ENCODE measurements at places on chromosomes 7 and 10.
A peak's percentile ranks its signal among the peaks of the same experiment; 100 is the strongest.

DNA sequence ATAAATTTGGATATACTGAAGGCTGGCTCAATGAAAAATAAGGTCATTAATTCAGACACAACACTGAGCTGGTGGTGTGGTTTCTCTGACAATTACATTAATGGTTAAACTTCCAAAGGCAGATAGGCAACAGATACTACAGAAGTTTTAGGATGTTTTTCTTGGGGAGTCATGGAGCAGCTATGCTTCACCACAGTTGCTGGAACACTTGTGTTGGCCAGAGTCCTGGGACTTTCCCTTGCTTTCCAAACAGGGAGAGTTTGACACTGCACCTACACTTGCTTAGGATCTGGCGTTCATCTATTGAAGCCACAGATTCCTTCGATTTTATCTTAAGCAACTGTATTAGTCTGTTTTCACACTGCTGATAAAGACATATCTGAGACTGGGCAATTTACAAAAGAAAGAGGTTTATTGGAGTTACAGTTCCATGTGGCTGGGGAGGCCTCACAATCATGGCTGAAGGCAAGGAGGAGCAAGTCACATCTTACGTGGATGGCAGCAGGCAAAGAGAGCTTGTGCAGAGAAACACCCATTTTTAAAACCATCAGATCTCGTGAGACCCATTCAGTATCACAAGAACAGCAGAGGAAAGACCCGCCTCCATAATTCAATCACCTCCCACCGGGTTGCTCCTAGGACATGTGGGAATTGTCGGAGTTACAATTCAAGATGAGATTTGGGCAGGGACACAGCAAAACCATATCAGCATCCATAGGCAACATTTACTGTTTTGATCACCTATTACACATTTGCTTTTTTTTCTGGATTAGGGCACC is 27.8 kb upstream of the TMEM178B start:
- no peak for DNase-seq

- no peak for DNase-seq
Measured at GRCh38 chr10:116408719-116409118, 18.9 kb upstream of the PNLIPRP3 start.

- peak; percentile 8 for DNase-seq
Measured at GRCh38 chr10:20768843-20769242, 128.3 kb downstream of the NEBL start.

GRCh38 chr7:151851145-151851751 is 25.7 kb downstream of the PRKAG2 start:
- DNase-seq = no peak

GRCh38 chr10:114181971-114182370 is 2.8 kb downstream of the TDRD1 start:
- no peak for DNase-seq

GRCh38 chr10:30489346-30489745 is 55.4 kb downstream of the MAP3K8 start:
- DNase-seq = no peak

GRCh38 chr7:23161482-23161881 is 20.4 kb upstream of the NUP42 start:
- no peak for DNase-seq

DNA sequence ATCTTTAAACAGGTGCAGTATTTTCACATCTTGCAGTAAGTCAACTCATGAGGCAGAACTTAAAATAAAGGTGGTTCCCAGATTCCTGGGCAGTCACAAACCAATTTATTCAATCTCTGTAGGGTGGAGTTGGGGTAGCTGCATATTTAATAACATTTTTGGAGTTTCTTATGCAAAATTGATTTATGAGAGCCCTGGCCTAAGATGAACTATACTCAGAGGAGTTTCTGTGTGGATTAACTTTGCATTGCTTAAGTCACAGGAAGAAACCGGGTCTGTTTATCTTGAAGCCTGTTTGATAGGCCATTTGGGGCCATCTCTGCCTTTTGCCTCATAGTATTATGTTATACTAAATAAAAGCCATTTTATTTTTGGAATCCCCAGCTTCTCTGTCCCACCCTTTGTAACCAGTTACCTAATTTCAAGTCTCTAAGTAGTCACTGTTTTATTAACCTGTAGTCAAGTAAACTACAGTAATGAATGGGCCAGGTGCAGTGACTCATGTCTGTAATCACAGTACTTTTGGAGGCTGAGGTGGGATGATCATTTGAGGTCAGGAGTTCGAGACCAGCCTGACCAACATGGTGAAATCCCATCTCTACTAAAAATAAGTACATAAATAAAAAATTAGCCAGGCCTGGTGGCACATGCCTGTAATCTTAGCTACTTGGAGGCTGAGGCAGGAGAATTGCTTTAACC is 104.4 kb upstream of the FAM3C start:
- no peak for DNase-seq

DNA sequence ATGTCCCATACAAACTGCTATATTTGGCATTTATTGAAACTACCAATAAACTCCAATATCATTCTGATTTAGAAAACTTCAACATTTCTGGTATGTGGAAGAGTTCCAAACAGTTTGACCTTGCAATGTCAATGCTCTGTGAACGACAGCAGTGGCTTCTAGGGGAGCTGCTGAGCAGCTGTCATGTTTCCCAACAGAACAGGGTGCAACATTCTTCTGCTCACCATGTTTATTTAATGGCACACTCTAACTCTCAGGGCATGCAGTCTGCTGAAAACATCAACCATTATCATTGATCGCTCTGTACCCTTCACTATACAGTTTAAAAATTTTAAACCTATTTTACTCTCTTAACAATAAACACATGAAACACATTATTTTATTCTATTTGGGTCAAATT is 25.9 kb downstream of the LMOD2 start:
- no peak for DNase-seq

- no peak for DNase-seq
Measured at GRCh38 chr7:139294241-139294640, 46.9 kb upstream of the FMC1 start.

DNA sequence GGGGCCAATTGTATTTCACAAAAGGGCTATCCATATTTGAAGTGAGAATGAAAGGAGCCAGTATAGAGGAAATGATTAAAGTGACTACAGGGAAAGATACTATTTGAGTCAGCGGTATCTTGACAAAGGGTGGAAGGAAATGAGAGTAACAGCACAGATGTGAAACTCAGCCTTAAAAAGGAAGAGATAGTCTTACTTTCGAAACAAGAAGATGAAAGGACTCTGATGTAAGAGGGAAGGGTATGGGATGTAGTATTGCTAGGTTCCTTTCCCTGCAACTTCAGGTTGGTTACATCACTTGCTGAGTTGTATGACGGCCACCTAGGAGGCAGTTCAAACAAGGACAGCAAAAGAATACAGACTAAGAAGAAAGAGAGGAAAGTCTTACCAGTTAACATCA is 13.7 kb downstream of the CISD1 start:
- DNase-seq = peak; percentile 56

GRCh38 chr10:4503076-4503475 is 322.9 kb upstream of the AKR1E2 start:
- DNase-seq = no peak

- no peak for DNase-seq
Measured at GRCh38 chr10:97708976-97709946, 4.3 kb upstream of the MARVELD1 start.

DNA sequence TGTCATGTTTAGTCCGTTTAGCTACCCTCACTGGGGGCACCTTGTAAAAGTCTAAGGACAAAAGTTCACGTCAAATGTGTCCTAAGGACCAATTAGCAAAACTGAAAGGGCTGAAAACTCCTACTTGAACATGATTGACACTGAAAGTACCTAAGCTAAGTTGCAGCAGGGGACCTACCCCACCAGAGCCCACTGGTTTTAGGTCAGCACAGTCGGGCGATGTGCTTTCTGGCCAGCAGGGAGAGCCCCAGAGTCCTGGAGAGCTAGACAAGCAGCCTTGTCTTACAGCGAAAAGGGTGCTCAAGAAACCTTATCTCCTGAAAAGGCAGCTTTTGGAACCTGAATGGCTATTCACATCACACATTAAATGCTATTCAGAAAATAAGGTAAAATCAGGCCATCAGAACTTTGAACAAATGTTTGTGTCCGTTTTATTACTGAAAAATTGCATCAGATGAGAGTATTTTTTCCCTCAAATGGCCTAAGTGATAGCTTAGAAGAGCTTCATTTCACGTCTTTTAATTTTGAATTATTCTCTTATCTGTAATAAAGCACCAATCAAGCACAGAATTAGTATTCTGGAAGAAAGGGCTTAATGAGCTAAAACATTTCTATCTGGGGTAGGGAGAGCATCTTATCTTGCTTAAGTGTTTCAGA is 52.2 kb upstream of the MKI67 start:
- peak; percentile 77 for DNase-seq

- peak; percentile 1 for DNase-seq
Measured at GRCh38 chr7:124959676-124960075, 30.1 kb upstream of the POT1 start.

DNA sequence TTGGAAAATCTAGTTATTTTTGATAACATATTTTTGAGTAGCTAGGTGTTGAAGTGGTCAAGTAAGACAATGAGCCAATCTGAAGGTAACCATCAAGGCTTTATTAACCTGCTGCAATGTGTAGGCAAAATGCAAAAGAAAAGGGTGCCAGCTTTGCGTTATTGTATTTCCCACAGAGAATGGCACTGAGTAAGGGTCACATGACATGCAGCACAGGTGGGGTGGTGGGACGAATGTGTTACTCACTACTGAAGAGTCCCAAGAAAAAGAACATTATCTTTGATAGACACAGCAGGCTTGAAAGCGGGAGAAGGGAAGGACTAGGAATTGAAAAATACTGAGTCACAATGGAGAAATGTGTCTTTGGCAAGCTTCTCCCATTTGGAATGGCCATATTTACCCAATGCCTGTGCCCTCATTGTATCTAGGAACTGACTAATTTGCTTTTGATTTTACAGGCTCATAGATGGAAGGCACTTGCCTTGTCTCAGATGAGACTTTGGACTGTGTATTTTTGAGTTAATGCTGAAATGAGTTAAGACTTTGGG is 898.6 kb upstream of the POT1 start:
- no peak for DNase-seq

DNA sequence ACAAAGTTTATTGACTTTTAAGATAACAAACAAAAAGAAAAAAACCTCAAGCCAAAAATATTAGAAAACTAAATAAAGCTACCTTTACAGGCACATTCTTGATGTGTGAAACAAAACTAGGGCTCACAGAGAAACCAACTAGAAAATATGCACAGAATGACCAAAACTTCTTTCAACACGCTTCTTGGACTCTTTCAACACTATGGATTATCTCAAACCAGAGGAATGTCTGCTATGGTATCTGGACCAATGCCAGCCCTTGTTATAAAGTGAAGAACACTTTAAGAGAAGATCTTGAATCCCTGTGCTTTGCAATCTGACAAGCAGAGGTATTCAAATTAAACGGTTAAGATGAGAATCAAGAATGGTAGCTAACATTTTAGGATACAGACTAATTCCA is 76.6 kb downstream of the DNAJC1 start:
- no peak for DNase-seq

DNA sequence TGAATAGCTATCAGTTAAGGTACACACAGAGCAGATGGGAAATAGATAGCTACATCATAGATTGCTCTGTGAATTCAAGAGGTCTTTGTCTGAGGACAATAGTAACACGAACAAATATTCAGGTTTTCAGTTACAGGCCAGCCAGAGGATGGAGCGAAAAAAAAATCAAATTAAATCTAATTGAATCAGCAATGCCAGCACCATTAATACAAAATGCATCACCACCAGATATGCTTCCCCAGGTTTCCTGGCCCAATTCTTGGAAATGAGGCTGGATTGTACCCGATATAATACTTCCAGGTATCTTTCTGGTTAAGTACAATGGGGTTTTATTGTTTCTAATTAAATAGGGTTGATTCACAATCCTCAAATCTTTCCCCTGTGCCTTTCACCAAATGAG is 975.8 kb upstream of the AUTS2 start:
- no peak for DNase-seq

DNA sequence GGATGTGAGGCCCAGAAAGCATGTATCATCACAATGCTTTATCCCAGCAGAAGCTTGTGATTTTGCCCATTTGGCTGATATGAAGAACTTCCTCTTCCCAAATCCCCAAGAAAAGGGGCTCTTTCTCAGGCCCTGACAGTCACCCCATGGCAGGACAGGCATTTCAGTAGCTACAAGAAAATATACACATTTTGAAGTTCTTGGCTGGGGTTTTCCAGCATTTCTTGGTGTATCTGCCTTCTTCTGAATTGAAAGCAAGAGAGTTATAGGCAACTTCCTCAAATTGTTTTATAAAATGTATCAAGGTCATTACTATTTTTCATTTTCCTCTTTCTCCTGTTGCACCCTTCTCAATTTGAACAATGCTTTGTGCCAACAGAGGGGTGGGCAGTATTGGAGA is 63.3 kb upstream of the PDLIM1 start:
- DNase-seq = no peak

GRCh38 chr7:145916776-145917175 is 199.8 kb upstream of the CNTNAP2 start:
- no peak for DNase-seq

DNA sequence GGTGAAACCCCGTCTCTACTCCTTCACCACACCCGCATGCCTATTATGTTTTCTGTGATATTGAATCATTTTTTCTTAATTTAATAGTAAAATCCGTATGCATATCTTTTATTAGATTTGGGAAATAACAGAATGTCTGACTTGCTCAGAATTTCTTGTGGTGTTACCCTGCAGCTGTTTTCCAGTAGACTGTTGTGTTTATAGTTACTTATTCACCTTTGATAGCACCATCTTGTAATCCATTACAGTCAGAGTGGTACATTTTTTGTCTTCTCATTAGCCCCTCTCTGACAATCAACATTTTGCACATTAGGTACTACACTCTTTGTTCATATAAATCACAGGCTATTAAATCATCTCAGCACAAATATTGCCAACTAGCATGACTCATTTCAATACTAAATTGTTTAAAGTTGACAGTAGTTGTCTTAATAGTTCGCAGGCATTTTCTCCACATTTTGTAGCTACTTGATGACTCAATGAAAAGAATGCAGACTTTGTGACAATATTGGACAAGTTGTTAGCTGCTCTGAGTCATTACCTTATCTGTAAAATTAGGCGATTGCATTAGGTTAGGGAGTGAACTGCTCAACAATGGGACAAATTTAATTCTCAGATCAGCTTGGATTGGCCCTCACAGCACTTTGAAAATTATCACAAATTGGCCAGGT is 17.8 kb upstream of the SLC16A12 start:
- DNase-seq = no peak

DNA sequence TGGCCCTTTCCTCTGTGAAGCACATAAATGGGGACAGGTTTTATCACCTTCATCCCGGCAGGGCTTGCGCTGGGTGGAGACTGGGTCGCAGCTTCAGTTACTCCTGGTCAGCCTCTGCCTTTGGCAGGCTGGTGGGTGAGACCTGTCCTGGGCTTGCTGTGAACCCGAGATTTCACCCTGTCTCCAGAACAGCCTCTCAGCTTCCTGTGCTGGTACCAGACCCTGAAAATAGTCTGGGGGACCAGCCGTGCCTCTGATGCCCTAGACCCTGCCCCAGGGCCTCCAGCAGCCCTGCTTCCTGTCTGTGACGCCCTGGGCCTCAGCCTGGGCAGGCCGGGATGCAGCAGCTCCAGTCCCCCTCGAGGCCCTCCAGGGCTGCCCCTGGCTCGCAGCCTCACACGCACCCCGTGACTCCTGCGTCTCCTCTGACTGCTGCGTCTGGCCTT is 13.2 kb upstream of the PWWP2B start:
- no peak for DNase-seq
